ENCODE measurements at places on chromosomes 1 and 21.

GRCh38 chr1:232014941-232015340 is 388.4 kb downstream of the DISC1 start:
- H3K27ac ChIP-seq: no peak overlapping the region
- DNase-seq: no peak
- H3K36me3 ChIP-seq: no peaks in the 10 kb centered on the region
- H3K4me1 ChIP-seq: no peaks in the 10 kb centered on the region
- no peak overlapping the region for H3K4me3 ChIP-seq

DNA sequence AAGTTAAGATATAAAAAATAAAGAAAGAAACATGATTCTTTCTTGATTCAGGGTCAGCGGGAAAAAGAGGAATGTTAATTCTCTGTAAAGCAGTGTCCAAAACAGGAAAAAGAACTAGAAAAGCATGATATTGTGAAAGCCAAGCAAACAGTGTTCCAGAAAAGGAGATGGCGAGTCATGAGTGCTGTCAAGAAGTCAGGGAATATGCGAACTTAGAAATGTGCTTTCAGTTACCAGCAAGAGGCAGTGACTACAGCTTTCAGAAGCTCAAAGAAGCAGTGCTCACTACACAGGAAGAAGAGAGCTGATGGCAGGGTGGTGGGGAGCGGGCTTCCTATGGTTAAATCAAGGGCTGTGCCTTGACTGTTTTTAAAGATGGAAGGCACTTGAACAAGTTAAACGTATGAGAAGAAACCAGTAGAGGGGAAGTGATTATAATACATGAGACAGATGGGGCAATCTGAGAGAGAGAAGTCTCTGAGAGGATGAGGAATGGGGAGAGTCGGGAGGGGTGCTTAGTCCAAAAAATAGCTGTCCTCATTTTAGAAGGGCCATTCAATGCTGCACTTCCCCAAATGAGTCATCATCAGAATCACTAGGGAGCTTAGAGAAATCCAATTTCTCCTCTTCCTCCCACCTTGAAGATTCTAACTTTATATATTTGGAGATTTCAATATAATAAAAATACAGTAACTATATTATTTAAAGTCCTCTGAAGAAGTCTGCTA is 90.4 kb downstream of the KCNK1 start:
- DNase-seq: peak; percentile 25
- no peak overlapping the region for H3K4me3 ChIP-seq
- no peak overlapping the region for H3K27ac ChIP-seq

DNA sequence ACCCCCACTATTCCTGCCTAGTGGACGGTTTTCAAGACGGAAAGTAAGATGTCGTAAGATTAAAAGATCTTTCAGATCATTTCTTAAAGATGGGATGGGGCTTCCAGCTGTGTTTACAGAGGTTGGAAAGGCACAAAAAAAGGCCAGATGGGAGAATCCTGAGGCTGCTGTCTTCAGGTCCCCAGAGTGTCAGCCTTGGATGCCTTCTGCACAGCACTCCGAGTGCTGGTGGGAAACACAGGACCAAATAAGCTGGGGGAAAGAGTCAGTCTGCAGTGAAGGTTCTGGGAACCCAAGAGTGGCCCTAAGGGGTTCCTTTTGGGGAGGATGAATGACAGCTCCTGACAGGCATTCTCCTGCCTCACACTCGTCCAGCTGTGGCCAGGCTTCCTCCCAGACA is 96.5 kb downstream of the COLGALT2 start:
- no peaks in the 10 kb centered on the region for H3K27me3 ChIP-seq
- H3K27ac ChIP-seq: no peak overlapping the region
- no peak for DNase-seq
- no peaks in the 10 kb centered on the region for H3K4me1 ChIP-seq
- H3K36me3 ChIP-seq: no peaks in the 10 kb centered on the region

DNA sequence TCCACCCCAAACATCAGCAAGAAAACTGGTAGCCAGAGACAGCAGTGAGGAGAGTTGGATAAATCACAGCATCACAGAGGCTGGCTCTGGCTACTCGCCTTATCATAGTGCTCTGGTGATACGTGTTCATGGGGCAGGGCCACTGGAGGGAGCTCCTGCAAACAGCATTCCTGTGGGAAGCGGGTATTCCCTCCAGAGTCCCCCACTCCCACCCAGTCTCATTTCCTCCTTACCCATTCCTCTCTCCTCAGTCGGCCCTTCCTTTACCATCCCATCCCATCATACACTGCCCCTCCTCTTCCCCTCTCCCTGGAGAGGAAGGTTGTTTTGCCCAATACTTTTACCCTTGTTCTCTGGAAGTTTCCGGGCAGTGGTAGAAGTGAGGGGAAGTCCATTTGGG is 7.1 kb downstream of the NHLH2 start:
- H3K36me3 ChIP-seq: no peaks in the 10 kb centered on the region
- H3K27me3 ChIP-seq: peaks cover 8% of the 10 kb centered on the region
- no peak for DNase-seq
- H3K4me3 ChIP-seq: no peak overlapping the region
- H3K27ac ChIP-seq: no peak overlapping the region

DNA sequence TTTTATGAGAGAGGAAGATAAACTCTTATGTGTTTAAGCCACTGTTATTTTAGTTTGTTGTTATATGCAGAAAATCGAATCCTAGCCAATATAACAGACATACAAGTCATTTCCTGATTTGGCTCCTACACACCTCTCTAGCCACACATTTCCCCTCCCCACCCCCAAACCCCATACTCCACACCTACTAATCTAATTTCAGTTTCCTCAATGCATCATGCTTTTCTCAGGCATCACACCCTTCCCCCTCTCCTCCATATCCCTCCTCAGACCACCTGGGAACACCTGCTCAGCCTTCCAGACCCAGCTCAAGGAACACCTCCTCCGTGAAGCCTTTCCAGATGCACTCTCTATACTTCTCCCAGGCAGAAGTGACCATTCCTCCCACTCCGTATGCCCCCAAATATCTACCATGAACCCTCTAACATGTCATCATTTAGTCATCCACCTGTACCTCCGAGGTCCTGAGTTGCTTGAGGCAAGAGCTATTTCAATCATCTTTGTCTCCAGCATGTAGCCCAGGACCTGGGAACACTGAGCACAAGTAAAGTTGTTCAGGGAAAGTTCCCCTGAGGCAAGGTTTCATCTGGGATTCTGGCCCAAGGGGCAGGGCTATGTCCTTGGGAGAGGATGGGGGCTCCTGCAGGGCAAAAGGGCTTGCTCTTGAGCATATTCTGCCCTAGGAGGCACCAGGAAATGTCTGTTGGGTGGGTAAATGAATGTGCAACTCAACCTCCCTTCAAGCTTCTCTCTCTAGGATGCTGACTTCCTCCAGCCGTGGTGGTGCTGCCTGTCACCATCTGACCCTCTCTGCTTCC is 126.8 kb downstream of the HIVEP3 start:
- H3K4me3 ChIP-seq: no peak overlapping the region
- no peak overlapping the region for H3K27ac ChIP-seq
- H3K4me1 ChIP-seq: no peaks in the 10 kb centered on the region

- H3K27ac ChIP-seq: no peak overlapping the region
- no peaks in the 10 kb centered on the region for H3K4me1 ChIP-seq
- H3K36me3 ChIP-seq: no peaks in the 10 kb centered on the region
Measured at GRCh38 chr1:43506233-43506632, 24.4 kb upstream of the PTPRF start.

DNA sequence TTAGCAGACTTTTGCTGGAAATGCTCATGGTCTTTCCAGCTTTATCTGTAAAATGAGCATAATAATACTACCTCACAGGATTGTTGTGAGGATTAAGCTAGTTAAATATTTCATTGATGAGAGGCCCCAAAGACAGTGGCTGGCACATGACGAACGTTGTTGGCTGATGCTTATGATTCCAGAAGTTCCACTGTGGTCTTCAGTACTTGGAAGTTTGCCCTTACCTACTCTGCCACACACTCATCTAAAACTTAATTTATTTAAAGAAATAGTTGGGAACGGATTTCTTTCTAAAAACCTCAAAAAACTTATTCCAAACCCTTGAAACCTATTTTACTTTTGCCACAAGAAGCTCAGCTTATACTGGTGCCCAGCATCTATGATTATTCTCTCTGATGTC is 170.7 kb downstream of the DHRS3 start:
- H3K4me1 ChIP-seq: no peaks in the 10 kb centered on the region
- no peaks in the 10 kb centered on the region for H3K27me3 ChIP-seq
- H3K4me3 ChIP-seq: no peak overlapping the region
- no peaks in the 10 kb centered on the region for H3K36me3 ChIP-seq
- no peak for DNase-seq

DNA sequence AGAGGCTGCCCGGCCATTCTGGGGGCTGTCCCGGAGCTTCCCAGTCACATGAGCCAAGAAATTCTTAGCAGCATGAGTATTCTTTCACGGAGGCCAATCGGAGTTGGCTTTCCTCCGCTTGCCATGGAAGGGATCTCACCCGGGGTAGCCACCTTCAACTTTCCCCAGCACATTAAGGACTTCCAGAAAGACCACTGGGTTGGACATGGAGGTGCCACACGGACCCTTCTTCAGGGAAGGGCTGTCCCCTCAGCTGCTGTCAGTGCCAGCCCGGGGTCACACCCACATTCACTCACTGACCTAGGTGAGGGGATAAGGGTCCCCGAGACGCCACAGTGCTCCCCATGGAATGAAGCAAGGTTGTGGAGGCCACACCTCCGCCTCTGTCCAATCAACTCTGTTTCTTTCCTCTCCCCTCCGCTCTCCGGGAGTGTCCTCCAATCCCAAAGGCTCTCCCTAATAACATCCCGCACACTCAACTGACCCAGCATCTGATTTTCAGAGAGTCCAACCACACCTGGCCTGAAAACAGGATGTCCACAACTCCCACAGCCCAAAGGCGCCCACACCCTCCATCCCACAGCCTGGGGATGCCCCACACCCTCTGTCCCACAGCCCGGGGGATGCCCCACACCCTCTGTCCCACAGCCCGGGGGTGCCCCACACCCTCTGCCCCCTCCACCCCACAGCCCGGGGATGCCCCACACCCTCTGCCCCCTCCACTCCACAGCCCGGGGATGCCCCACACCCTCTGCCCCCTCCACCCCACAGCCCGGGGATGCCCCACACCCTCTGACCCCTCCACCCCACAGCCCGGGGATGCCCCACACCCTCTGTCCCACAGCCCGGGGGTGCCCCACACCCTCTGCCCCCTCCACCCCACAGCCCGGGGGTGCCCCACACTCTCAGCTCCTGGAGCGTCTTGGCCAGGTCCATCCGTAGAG is 19.4 kb downstream of the RSPH1 start:
- no peak overlapping the region for H3K4me3 ChIP-seq
- H3K4me1 ChIP-seq: no peaks in the 10 kb centered on the region
- DNase-seq: no peak
- H3K27me3 ChIP-seq: no peaks in the 10 kb centered on the region

GRCh38 chr1:70084314-70084915 is 121.0 kb downstream of the LRRC40 start:
- no peaks in the 10 kb centered on the region for H3K27me3 ChIP-seq
- no peak overlapping the region for H3K27ac ChIP-seq
- DNase-seq: no peak

DNA sequence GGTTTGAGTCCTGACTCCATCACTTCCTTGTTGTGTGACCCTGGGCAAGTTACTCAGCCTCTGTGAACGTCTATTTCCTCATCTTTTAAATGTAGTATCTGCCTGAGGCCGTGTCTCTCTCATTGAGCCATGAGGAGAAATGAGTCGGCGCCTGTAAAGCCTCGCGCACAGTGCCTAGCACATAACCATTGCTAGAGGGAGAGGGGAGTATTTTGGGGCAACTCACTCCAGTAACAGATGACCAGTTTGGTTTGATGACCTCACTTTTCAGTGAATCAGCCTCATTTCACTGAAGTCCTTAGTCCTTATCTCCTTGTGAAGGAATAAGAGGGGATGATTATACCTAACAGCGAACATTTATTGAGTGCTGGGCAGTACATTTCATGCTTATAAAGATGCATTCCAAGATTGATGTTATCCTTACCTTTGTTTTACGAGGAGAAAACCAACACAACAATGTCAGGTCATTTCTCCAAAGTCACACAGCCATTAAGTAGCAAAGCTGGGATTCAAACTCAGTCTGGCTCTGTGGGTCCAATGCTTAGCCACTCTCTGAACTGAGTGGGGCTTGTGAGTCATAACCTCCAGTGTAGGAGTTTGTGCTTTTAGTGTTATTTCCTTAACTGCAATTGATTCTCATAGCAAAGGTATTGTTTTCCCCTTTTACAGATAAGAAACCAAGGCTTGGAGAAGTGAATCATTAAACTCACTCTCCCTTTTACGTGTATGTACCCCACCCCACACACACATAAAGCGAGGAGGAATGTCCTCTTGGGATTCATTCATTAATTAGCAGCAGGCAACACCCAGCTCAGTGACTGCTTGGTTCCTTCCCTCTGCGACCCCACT is 25.9 kb downstream of the KCNC4 start:
- DNase-seq: peak; percentile 29
- peaks cover 12% of the 10 kb centered on the region for H3K36me3 ChIP-seq
- peak overlapping the region; percentile 62 for H3K27ac ChIP-seq
- H3K4me3 ChIP-seq: no peak overlapping the region
- peaks cover 11% of the 10 kb centered on the region for H3K4me1 ChIP-seq

DNA sequence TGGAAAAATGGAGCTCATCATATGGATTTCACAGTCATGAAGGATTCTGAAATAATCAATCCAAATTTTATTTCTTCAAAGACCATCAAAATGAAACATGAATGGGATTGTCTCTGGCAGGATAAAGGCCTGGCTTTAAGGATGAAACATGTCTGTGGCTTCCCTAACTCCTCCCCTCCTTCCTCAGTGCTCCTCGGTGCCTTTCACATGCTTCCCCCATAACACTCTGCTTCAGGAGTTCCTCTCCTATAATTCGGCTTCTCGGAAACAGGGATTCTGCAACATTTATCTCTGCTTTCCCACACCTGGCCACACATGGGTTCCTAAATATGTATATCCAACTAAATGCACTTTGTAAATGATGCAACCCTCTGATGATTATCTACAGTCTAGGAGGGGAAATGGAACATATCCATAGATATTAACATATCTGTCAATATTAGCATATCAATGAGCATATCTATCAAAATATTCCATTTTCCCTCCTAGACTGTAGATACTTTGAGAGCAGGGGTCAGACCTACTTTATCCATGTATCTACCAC is 153.8 kb downstream of the PLPP3 start:
- H3K36me3 ChIP-seq: no peaks in the 10 kb centered on the region
- H3K27me3 ChIP-seq: no peaks in the 10 kb centered on the region
- no peak overlapping the region for H3K27ac ChIP-seq
- H3K4me3 ChIP-seq: no peak overlapping the region
- no peak for DNase-seq

GRCh38 chr1:218985424-218985984 is 188.2 kb upstream of the LYPLAL1 start:
- H3K27me3 ChIP-seq: no peaks in the 10 kb centered on the region
- no peaks in the 10 kb centered on the region for H3K36me3 ChIP-seq
- DNase-seq: no peak
- no peaks in the 10 kb centered on the region for H3K4me1 ChIP-seq
- H3K27ac ChIP-seq: no peak overlapping the region

- H3K36me3 ChIP-seq: no peaks in the 10 kb centered on the region
- H3K4me3 ChIP-seq: no peak overlapping the region
- H3K27ac ChIP-seq: no peak overlapping the region
- H3K4me1 ChIP-seq: no peaks in the 10 kb centered on the region
- no peak for DNase-seq
Measured at GRCh38 chr1:241447031-241447644, 72.4 kb downstream of the FH start.

- DNase-seq: no peak
- H3K27ac ChIP-seq: no peak overlapping the region
- H3K4me1 ChIP-seq: peaks cover 24% of the 10 kb centered on the region
- H3K36me3 ChIP-seq: peaks cover 28% of the 10 kb centered on the region
Measured at GRCh38 chr1:153648000-153648643, 10.4 kb upstream of the SNAPIN start.
